Pancreas (tissue), 10 donors: ENCODE measurements at places on chromosomes 7 and 10.
A peak's percentile ranks its signal among the peaks of the same experiment; 100 is the strongest.

- no peaks in the 10 kb centered on the region for H3K4me1 ChIP-seq
- H3K27ac ChIP-seq, result no peak overlapping the region
- no peaks in the 10 kb centered on the region for H3K27me3 ChIP-seq
- H3K36me3 ChIP-seq, result no peaks in the 10 kb centered on the region
- no peak overlapping the region for H3K4me3 ChIP-seq
Measured at GRCh38 chr7:130721486-130722277, 12.3 kb downstream of the KLF14 start.

DNA sequence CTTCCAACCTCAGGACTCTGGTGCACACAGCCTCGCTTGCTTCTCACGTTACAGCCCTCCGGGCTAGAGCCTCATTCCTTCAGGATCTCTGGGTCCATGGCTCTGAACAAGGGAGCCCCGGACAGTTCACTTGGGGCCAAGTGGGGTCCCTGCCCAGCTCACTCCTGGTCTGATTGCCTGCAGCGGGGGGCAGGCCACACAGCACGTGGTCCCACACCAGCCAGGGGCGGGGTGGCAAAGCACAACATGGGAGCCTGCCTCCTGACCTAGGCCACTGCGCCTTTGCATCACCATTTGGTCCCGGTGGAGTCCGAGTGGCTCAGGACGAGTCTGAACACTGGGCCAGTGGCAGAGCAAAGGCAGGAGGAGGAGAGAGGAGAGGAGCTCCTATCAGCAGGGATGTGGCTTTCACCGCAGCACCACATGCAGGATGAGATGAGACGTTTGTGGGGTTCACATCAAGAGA lies 13.4 kb upstream of the CRYGN start:
- no peaks in the 10 kb centered on the region for H3K27me3 ChIP-seq
- H3K36me3 ChIP-seq, result no peaks in the 10 kb centered on the region
- DNase-seq, result no peak
- no peak overlapping the region for H3K4me3 ChIP-seq

GRCh38 chr10:9219860-9220259 lies 1165.4 kb downstream of the GATA3 start:
- no peaks in the 10 kb centered on the region for H3K4me1 ChIP-seq
- no peak for DNase-seq
- H3K27me3 ChIP-seq, result no peaks in the 10 kb centered on the region
- H3K27ac ChIP-seq, result no peak overlapping the region
- no peak overlapping the region for H3K4me3 ChIP-seq

DNA sequence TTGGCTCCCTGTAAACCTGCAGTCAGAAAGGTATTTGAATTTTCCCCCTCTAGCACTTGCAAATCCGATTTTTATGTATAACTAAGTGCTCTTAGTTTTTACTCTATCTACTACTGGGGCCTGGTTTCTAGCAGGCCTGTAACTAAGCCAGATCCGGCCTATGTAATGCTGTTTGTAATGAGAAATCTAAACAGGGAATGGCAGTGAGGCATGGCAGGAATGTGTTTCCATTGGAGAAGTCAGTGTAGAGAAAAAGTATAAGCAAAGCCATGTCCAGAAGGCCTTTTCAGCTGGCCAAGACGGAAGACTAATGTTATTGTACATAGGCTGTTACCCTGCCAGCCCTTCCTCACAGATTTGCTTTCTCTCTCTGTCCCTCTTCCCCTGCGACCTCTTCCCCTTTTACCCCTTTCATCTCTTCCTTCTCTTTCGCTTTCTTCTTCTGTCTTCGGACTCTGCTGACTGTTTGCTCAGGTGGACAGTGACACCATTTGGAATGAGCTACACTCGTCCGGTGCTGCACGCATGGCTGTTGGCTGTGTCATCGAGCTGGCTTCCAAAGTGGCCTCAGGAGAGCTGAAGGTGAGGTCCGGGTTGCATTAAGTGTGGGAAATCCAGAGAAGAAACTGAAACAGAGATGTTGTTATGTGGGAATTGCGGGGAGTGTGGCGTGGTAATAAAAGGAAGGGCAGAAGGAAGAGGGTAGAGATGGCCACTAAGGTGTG lies 297.5 kb downstream of the HDAC9 start:
- no peaks in the 10 kb centered on the region for H3K36me3 ChIP-seq
- H3K27me3 ChIP-seq, result no peaks in the 10 kb centered on the region
- DNase-seq, result no peak

GRCh38 chr7:140316165-140316661 lies 82.1 kb downstream of the SLC37A3 start:
- no peaks in the 10 kb centered on the region for H3K36me3 ChIP-seq
- no peaks in the 10 kb centered on the region for H3K4me1 ChIP-seq
- DNase-seq, result peak; percentile 51
- H3K27ac ChIP-seq, result no peak overlapping the region

DNA sequence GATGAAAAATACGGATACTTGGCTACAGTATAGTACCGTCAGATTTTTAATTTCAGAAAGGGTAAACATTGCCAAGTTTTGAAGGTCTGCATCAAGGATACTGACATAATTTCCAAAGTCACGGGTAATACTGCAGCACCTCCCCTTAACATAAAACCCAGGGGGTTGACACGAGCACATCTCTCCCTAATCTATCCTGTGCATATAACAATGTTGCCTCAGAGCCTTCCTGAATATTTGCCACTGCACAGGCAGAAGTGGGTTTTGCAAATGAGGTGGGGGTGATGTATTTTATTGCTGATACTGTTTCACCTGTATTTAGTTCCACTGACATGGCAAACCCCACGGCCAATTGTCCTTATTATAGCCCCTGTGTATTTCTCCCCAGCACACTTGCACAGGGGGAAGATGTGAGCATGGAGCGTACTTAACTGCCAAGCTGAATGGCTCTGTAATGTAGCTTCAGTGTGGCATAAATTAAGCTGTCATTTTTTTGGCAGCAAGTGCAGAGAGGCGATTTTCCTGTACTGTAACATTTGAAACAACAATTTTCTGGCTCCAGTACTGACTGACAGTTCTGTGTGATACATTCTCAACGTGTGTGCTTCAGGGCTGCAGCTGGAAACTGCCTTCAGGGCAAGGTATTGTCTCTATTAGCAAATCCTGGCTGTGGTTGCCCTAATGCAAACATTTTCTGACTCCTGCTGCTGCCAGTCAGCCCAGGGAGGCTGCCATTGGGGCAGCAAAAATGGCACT lies 299.6 kb upstream of the SP4 start:
- DNase-seq, result no peak
- H3K36me3 ChIP-seq, result no peaks in the 10 kb centered on the region
- no peak overlapping the region for H3K4me3 ChIP-seq
- no peak overlapping the region for H3K27ac ChIP-seq

GRCh38 chr7:104272767-104273384 lies 55.5 kb upstream of the LHFPL3 start:
- no peaks in the 10 kb centered on the region for H3K36me3 ChIP-seq
- no peaks in the 10 kb centered on the region for H3K4me1 ChIP-seq
- H3K27ac ChIP-seq, result no peak overlapping the region
- H3K4me3 ChIP-seq, result no peak overlapping the region

GRCh38 chr7:73881352-73882046 lies 20.5 kb downstream of the TMEM270 start:
- no peaks in the 10 kb centered on the region for H3K4me1 ChIP-seq
- H3K27ac ChIP-seq, result no peak overlapping the region
- no peak overlapping the region for H3K4me3 ChIP-seq
- no peak for DNase-seq
- H3K36me3 ChIP-seq, result no peaks in the 10 kb centered on the region

DNA sequence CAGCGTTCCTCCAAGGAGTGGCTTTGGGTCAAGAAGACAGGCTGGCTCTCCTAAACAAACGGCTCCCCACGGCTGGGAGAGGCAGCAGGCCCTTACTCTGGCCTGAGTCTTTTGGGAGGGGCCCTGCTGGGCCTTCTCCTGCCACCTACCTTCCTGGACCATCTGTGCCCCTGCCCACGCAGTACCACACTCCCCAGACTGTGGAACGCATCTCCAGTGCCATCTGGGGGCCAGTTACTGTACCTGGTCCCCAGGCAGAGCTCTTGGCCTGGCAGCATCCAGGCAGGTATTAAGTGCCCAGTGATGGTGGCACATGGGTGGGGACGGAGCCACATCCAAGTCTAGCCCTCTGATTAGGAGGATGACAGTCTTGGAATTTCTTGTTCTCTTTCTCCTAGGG lies 14.4 kb downstream of the ALKBH4 start:
- DNase-seq, result no peak
- H3K4me3 ChIP-seq, result no peak overlapping the region
- no peaks in the 10 kb centered on the region for H3K4me1 ChIP-seq
- H3K36me3 ChIP-seq, result peaks cover 5% of the 10 kb centered on the region
- no peak overlapping the region for H3K27ac ChIP-seq
- H3K27me3 ChIP-seq, result no peaks in the 10 kb centered on the region

GRCh38 chr7:135712796-135713195 lies 15.2 kb downstream of the SLC13A4 start:
- no peak overlapping the region for H3K4me3 ChIP-seq
- H3K27ac ChIP-seq, result no peak overlapping the region
- no peaks in the 10 kb centered on the region for H3K27me3 ChIP-seq
